ENCODE measurements at places on chromosomes 13 and 19.
A peak's percentile ranks its signal among the peaks of the same experiment; 100 is the strongest.

DNA sequence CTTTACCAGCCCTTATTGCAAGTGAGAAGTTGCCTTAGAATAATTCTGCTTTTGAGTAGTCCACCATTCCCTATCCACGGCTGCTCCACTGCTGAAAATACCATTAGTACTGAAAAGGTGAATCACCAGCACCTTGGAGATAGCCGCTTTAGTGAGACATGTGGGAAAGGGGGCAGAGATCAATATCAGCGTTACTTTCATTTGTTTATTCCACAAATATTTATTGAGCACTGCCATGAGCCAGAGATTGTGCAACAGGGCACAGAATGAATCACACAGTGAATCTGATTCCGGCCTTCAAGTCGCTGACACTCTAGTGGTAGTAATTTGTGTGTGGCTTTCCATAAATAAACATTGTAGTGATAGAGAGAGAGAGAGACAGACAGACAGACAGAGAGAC is 31.5 kb upstream of the MYO16 start:
- DNase-seq: no peak

- DNase-seq: peak; percentile 40
Measured at GRCh38 chr19:1847684-1848398, 442 bp downstream of the REXO1 start.

DNA sequence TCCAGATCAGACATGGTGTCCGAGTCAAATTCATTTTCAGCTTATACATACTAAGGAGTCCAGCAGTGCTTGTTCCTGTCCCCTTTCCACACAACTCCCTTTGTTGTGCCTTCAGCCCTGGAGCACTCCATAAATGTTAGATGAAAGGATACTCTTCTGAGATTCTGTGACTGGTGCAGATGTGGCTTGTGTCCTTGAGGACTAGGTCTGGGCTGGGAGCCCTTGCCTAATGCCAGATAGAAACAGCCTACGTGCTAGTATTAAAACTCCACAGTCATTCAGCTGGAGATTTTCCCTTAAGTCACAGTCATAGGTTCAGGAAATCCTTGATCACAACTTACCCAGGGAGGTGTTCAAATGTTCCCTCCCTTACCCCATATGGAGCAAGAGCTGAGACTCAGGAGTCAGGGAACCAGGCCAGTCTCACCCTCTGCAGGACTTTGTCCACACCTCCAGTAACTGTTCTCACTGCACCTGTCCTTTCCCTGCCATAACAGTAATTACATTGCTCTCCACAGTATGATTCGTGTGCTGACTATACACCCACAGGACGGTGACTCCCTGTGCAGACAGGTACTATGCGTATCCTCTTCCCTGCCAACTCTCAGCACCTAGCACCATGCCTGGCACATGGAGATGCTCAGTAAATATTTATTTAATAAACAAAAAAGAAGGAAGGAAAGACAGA is 15.5 kb upstream of the SERPINE3 start:
- peak; percentile 24 for DNase-seq

DNA sequence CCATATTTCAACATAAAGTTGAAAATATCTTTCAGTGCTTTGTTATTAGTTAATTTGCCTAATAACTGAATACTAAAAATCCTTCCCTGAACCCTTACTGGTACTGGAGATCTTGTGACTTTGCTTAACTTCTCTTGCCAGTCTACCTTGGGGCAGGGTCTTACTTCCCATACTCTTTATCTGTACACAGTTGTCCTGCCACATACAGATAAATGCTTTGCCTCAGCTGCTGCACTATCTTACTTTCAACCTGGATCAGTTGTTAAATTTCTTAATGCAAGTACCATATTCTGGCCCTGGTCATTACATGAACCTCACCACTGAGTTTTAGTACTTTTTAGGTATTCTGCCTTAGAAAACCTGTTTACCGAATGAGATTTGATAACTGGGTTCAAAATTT is 107.6 kb downstream of the PIBF1 start:
- no peak for DNase-seq

DNA sequence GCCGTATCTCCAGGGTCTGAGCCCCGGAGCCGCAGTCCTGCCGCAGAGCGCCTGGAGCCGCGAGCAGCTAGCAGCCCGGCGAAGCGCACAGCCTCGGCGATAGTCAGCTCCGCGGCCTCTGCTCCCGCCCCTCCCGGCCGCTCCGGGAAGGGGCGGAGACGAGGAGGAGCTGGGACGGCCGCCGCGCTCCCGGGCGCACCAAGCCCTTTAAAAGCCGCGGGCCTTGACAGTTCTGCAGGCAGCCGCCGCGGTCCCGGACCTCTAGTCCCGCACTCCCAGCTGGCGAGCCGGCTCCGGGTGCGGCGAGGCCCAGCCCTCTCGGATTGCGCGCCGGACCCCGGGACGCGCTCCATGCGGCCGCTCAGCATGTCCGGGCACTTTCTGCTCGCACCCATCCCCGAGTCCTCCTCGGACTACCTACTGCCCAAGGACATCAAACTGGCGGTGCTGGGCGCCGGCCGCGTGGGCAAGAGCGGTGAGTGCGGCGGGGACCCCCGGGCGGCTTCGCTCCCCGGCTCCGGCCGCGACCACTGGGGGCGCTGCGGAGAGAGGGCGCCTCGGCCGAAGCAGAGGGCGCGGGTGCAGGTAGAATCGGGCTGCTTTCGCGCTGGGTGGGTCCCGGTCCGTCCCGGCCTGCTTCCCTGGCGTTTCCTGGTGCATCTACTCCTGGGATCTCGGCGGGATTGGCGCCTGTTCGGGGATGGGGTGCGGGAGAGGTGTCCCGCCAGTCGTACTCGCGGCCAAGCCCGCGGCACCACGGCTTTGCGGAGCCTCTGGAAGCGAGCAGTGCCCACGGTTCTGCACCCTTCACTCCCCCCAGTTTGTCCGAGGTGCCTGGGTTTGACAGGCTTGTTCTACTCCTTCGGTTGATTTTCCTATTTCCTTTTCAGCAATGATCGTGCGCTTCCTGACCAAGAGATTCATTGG is at the start of gene RASL11A:
TSS of gene RASL11A (plus strand) at position 237 of the 927 bp plus-strand sequence. CDS start at position 352, 115 bp downstream.
- peak; percentile 62 for DNase-seq

DNA sequence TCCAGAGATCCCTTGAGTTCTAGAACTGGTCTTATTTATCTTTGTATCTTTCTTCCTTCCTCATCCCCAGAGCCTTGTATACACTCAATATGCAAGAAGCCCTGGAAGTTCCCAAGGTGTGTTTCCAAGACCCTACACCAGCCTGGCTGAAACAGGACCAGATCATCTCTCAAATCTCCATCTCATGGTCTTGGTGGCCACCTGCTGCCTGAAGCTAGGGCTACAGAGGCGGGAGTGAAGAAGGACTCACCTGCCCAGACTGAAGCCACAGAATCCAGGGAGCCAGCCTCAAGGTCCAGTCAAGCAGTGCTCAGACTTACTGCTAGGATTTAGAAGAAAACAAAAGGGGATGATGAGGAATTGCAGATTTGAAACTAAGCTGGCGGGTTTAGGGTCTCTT is 6.1 kb upstream of the CYSLTR2 start:
- DNase-seq: no peak

GRCh38 chr19:14432791-14433553 is at the start of gene PKN1:
TSS of gene PKN1 (plus strand) at chr19:14433306. CDS start at chr19:14433522, 216 bp downstream.
- peak; percentile 28 for DNase-seq

- DNase-seq: peak; percentile 53
Measured at GRCh38 chr13:95403349-95404140, 102.3 kb upstream of the ABCC4 start.

GRCh38 chr13:86383561-86383960 is 584.3 kb upstream of the SLITRK6 start:
- DNase-seq: no peak

DNA sequence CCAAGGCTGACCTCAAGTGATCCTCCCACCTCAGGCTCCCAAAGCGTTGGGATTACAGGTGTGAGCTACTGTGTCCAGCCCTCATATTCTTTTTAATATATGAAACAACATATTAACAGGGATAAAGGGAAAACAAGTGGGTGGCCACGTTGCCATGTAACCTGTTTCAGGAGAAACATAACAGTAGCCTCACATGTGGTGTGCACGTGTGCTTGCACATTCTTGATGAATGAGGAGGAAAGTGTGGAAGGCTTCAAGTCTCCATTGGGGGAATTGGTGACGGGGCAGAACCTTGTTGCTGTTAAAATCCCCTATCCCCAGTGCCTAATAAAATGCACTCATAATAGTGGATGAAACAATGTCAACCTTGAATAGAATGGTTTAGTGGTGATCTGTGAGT is 202.3 kb downstream of the MTUS2 start:
- no peak for DNase-seq
